ENCODE measurements at places on chromosomes 11 and 22.

- no peak for DNase-seq
Observed at GRCh38 chr22:37411655-37412054, 15.6 kb downstream of the ELFN2 start.

DNA sequence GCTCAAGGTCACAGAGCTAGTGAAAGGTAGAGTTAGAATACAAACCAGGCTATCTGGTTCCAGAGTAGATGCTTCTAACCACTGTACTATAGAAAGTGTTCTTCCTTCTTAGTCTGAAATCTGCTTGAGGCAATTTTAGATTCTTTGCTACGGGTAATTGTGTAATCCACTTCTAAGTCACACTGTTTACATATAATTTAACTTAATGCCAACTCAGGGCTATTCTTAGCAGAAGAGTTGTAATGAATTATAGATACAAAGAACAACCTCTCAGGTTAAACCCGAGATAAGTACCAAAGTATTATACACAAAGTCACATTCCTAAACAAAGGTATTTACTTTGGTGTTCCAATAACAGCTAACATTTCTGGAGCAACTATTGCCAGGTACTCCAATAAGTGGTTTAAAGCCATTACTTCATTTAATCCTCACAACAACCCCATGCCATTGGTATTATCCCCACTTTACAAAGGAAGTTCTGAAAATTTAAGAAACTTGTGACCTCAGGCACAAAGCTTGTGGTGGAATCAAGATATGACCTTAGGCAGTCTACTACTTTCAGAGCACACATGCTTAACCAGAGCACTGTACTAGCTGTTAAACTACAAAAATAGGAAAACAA is 31.1 kb upstream of the DDI1 start:
- DNase-seq = no peak

- no peak for DNase-seq
Observed at GRCh38 chr11:26608507-26609146, 36.6 kb upstream of the MUC15 start.

GRCh38 chr11:57514538-57515331 is 767 bp downstream of the SLC43A1 start:
- DNase-seq = no peak

GRCh38 chr22:30438559-30438958 is 13.0 kb downstream of the MTFP1 start:
- DNase-seq = no peak

DNA sequence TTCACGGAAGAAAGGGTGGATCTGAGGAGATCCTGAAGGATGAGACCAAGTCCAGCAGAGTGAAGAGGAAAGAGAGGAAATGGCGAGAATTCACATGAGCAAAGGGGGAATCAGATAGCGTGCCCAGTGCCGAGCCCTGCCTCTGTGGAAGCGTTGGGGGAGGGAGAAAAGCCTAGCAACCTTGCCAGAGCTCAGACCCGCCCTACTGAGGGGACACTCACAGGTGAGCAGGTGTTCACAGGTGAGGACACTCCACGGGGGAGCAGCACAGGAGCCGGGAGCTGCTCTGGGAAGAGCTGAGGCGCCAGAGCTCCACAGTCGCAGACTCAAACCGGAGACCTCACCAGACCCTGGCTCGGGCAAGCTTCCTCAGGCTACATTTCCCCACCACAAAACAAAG is 56.2 kb downstream of the MICAL3 start:
- no peak for DNase-seq

DNA sequence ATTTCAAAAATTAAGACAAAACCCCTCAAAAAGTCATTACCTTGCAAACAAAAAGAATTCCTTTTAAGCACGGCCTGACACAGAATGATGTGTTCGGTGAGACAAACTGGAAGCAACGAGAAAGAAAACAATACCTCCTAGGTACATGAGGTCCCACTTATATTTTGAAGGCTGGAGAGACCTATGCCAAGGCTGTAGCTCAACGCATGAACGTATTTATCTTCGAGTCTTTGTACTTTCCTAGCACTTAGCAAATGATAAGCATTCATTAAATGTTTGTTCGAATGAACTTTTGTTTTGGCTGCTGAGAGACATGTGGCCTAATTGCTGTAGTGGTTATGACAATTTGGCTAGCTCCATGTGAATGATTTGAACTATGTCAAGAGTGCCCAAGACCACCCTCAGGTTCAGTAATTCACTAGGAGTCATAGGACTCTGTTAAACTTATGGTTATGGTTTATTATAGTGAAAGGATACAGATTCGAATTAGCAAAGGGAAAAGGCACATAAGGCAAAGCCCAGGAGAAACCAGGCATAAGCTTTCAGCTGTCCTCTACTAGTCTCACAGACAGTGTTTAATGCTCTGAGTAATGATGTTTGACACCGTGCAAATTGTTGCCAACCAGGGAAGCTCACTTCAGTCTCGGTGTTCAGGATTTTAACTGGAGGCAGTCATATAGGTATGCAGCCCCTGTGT is 26.0 kb upstream of the HORMAD2 start:
- no peak for DNase-seq

- DNase-seq = no peak
Observed at GRCh38 chr11:105032495-105032894, 2.4 kb downstream of the CASP1 start.

DNA sequence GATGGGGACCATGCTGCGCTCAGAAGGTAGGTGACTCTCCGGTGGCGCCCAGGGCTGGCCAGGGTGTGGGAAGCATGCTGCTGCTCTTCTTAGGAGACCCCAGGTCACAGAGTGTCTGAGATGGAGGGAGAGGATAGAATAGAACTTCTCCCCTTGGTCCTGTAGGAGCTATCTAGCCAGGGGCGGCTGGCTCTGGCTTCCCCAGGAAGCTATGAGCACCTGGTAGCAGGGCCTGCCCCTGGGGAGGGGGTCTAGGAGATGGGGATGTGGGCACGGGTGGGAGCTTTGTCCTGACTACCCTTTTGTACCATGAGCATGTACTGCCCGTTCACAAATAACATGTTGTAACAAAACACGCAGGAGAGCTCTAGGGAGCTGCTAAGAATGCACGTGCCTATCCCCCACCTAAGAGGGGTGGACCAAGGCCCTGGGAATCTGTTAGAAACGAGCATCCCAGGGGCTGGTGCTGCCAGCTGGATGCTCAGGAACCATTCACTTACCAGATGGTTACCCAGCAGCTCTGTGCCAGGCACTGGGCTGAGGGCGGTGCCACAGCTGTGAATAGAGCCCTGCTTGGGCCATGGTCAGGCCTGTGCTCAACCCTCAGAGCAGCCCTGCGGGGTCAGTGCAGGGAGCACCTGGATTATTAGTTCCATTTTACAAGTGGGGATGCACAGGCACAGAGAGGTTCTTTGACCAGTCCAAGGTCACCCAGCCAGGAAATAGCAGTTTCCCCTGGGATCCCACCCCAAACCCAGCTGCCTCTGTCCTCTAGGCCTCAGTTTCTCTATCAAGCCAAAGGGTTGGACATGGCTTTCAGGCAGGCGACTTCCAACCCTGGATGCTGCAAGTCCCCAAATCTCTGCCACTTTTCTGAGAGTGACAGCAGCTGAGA is 2.2 kb downstream of the SLC39A13 start:
- DNase-seq = no peak

DNA sequence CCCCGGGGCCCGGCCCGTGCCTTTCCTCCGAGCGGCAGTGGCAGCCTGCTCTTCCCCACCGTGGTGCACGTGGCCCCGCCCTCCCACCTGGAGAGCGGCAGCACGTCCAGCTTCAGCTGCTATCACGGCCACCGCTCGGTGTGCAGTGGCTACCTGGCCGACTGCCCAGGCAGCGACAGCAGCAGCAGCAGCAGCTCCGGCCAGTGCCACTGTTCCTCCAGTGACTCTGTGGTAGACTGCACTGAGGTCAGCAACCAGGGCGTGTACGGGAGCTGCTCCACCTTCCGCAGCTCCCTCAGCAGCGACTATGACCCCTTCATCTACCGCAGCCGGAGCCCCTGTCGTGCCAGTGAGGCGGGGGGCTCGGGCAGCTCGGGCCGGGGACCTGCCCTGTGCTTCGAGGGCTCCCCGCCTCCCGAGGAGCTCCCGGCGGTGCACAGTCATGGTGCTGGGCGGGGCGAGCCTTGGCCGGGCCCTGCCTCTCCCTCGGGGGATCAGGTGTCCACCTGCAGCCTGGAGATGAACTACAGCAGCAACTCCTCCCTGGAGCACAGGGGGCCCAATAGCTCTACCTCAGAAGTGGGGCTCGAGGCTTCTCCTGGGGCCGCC is 11.9 kb downstream of the C22orf31 start:
- no peak for DNase-seq

DNA sequence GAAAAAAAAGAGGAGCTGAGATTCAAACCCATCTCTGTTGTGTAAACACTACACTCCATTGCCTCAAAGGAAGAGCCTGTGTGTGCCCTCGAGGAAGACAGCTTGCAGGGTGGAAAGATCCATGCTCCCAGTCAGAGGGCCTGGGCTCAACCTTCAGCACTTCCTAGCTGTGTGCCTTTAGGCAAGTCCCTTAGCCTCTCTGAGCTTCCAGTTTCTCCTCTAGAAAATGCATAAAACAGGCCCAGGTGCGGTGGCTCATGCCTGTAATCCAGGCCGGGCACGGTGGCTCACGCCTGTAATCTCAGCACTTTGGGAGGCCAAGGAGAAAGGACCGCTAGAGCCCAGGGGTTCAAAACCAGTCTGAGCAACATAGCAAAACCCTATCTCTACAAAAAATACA is 4.6 kb upstream of the ARFGAP2 start:
- DNase-seq = no peak
